ENCODE measurements at places on chromosomes 12 and 14.

- DNase-seq, result no peak
These were observed 20.6 kb upstream of the PYGL start for GRCh38 chr14:50964683-50965390.

DNA sequence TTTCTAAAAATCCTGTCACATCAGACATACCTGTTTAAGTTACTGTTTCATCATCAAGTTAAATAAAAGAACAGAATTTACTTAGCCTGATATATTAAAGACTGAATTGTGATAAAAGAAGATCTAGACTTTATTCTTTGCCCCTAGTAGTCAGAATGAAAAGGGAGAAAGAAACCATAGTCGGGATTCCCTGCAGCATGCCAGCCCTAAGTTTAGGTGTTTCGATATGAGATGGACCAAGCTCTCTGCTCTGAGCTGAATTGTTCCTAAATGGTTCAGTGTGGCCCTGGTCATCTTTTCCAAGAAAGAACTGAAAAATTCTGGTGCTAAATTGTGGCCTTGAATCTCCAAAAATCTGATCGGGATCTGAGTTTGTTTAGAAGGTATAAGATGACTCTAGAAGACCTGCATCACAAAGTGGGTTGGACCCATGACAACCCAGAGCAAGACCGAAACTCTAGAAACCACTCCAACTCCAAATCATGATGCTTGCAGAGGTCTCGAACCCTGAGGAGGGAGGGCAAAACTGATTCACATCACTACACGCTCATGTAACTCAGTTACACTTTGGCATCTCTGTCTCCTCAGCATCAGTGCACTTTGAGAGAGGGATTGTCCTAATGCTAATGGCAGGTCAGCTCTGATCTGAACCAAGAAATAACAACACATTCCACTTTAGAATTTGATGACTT is 15.7 kb downstream of the PTGER2 start:
- DNase-seq, result no peak

DNA sequence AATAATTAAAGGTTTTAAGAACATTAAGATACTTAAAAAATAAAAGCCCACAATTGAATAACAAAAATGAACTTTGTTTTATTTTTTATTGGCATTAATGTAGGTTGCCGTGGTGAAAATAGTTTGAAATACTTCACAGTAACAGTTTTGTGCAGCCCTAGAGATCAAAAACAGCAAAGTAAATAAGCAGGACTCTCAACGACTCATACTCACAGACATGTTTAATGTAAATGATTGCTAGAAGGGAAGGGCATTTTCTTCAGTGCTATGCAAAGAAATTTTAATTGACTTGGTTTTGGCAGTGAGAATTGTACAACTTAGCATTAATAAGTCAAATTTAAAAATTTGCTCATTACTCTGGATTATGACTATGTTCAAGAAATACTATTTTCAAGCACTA is 16.0 kb downstream of the TRMT5 start:
- no peak for DNase-seq

DNA sequence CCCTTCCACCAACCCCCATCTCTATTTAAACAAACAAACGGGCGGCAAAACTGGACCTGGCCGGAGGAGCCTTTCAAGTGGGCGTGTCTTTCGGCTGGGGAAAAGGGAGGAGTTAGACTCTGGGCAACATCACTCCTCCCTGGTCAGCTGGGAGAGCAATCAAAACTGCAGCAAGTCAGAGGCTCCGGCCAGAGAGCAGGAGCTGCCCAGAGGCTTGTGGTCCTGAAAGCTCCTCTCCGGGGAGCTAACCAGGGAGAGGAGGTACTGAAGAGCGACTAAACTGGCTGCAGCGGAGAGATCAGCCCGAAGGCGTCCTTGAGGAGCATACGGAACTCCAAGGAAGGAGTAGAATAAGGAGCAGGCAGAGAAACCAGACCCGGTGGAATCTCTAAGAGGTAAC is at the start of gene NEUROD4:
Gene NEUROD4, plus strand, starts transcription at position 191 of the 400 bp plus-strand sequence. CDS start 6,466 bp downstream, outside the sequence.
- peak; percentile 60 for DNase-seq

GRCh38 chr12:45439039-45439438 is 223.1 kb downstream of the ANO6 start:
- peak; percentile 77 for DNase-seq

GRCh38 chr14:21042918-21043317 is 756 bp downstream of the RNASE7 start:
- DNase-seq, result peak; percentile 27

DNA sequence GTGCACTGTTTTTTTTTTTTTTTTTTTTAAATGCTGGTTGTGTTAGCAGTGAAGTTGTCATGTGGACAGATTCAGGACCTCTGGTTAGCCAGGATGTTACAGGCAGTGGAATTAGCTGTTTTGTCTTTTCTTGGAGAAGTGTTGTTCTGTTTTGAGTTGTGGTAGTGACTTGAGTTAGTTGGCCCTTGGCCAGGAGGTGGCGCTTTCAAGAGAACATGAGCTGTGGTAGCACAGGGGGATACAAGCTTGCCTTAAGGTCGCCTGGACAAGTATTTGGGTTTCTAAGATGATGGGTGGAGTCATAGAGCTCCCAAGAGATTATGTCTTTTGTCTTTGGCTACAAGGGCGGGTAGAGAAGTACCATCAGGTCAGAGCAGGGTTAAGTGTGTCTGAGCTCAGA is 33.3 kb upstream of the CCDC198 start:
- no peak for DNase-seq

DNA sequence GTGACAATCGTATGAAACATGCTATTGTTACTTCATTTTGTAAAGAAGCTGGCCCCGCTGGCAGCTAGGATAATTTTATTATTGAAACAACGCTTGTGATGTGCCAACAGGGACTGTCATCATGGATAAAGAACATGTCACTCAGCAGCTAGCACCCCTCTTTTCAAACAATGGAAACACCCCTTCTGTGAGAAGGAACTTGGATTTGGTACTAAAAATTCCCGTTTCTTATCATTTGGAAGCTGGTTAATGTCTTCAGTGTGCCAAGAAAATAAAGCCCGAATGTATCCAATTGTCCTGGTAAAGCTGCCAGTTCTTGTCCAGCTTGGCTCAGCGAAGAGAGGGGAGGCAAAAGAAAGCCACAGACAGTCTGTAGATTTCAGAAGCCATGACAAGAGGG is 186.6 kb downstream of the PHLDA1 start:
- no peak for DNase-seq

DNA sequence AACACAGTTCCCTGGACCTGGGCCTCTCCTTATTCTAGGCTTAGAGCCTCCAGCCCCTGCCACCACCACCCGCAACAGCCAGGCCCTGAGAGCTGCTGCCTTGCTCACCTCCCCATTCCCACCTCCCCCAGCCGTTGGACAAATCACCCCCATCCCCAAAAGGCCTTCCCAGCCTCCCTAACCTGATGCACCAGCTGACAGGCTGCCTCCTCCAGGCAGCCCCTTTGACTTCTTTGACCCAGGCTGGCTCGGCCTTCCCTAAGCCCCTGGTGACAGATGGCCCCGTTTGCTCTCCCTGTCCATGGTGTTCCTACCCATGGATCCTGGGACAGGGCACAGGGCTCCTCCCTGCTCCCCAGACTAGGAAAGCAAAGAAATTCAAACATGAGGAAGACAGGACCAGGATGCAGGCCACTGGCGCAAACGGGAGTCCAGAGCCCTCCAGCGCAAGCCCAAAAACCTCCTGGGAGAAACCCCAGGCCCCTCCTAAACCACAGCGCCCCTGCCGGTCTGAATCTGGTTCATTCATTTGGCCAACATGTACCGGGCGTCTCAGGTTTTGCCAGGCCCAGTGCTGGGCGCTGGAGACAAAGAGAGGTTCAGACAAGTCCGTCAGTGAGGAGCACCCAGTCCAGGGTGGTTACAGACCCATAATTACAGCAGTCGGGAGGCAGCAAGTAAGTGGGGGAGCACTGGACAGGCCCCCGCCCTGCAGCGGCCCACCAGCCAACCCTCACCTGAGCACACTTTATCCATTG is 2.4 kb downstream of the AKT1 start:
- no peak for DNase-seq

DNA sequence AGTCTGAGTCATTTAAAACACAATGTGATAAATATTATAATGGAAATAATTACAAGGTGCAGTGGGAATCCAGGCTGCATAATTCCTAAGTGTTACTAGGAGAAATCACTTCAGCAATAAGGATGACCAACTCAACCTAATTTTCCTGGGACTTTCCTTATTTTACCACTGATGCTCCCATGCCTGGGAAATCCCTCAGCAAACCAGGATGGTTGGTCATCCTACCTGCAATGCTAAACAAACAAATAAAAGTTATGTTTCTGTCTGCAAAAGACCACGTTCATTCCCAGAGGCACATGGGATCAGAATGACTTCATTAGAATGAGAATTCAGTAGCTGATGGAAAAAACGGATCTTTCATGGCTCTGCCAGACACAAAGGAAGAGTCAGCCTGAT is 130.8 kb upstream of the RAP1B start:
- no peak for DNase-seq

- no peak for DNase-seq
These were observed 128.6 kb downstream of the BICD1 start for GRCh38 chr12:32235251-32235650.

DNA sequence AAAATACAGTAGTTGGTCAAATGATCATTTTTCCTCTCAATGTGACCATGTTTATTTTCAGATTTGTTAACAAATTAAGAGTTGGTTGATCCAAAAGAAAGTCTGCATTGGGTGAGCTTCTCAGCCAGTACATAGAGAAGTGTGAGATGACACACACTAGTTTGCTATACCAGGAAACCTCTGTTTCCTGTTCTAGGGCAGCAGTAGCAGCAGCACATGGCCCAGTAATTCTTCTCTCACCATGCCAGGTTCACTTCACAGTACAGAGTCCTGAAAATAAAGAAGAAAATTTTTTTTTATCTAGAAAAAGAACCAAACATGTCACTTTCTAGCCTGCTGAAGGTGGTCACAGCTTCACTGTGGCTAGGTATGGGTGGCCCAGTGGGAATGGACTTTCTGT is 250.2 kb upstream of the OR4E1 start:
- no peak for DNase-seq

- no peak for DNase-seq
These were observed 1.1 kb upstream of the STK38L start for GRCh38 chr12:27243006-27243405.

DNA sequence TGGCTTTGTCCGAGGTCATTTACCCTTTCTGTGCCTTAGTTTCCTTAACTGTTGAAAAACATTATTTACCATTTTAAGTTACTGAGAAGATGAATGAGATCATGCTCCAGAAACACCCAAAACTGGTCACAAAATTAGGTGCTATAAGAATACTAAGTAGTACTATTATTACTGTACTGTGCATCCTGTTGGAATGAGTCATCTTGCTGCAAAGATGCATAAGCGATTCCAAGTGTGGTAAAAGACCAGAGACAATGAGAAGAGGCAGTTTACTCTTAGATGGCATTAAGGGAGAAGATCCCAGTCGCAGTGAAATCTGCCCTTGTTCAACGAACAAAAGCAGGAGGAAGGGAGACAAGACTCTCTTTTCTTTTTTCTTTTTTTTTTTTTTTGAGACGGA is 4.2 kb upstream of the PLEKHA5 start:
- DNase-seq, result no peak

GRCh38 chr14:91158091-91158790 is 44.4 kb downstream of the DGLUCY start:
- no peak for DNase-seq

DNA sequence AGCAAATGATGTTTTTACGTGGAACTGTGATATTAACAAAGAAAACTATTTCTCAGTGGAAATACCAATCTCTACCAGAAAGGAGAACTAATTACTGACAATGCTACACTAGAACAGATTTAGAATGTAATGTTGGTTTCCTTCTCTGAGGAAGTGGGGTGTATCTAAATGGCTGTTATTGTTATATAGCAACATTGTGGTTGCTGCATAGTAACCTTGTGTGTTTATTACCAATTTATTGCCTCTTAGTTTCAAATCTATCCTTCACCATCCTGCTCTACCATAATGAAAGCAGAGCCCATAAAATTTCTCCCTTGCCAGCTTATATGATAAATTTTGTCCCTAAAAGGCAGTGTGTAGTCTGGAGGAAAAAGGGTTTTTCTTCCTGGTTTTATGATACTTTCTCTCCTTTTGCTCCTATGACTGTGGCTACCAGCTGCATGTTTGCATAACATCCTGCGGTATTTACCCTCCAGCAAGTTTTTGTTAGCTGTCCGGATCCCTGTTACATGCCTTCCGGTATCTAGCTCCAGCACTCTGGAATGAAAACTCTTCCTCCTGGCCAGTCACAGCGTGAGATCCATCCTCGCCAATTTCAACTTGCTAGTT is 5.7 kb upstream of the KLRK1 start:
- peak; percentile 67 for DNase-seq

DNA sequence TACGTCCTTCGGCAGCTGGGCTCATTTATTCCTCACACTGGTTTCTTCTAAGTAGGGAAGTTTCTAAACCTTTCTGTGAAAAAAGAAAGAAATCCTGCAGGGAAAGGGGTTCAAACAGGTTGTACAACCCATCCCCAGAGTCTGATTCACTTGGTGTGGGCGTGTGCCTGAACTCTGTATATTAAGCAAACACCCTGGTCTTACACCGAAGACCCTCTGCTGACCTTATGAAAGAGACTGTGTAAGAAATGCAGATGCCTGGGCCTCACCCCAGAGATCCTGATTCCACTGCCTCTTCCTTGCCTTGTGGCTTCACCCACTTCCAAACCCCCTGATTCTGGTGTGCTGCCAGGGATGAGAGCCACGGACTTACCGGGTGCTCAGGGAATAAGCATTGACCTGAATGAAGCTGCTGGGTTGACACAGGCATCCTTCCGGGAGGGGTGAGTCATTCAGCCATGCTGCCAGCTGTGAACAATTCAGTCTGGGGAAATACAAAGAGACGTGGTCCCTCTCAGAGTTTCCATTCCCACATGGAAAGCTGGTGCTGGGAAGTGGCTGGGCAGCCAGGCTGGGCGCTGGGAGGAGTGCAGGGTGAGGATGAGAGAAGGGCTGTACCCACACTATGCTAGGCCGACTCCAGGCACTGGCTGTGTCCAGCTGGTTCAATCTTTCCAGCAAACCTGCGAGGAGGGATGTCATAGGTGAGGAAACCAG is 26.5 kb upstream of the ACTN1 start:
- peak; percentile 52 for DNase-seq

GRCh38 chr14:95507174-95507573 is 9.3 kb downstream of the SYNE3 start:
- peak; percentile 93 for DNase-seq

- DNase-seq, result no peak
These were observed 3.2 kb downstream of the TCL1B start for GRCh38 chr14:95689441-95689840.

DNA sequence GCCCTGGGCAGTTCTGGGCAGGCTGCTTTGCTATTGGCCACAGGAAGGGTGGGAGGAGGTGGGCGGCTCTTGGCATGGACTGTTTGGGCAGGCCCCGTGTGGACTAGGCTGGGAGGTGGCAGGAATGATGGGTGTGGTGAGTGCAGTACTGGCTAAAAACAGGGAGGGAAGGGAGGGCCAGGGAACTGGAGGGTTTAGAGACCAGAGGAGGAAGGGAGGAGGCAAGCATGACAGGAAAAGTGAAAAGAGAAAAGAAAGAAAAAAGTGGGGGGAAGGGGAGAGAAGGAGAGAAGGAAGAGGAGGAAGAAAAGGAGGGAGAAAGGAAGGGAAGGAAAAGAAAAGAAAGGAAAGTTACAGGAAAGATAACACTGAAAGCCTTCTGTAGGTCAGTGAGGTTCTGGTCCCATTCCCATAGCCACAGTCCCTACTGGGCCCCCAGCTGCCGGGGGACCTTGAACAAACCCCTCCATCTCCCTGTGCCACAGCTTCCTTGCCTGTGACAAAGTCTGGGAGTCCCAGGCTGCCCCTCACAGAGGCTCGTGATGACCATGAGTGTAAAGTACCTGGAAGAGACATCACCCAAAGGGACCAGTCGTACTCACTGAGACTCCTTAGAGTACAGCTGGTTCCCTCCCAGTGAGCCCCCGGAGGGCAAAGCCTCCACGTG is 1.1 kb upstream of the C14orf132 start:
- DNase-seq, result no peak

- no peak for DNase-seq
These were observed 89.5 kb upstream of the OSBPL8 start for GRCh38 chr12:76649099-76649498.
